ENCODE measurements at places on chromosomes 5 and 9.
A peak's percentile ranks its signal among the peaks of the same experiment; 100 is the strongest.

GRCh38 chr5:61866930-61867329 lies 439.1 kb upstream of the KIF2A start:
- DNase-seq: no peak

- no peak for DNase-seq
Observed at GRCh38 chr5:59296317-59297264, 596.9 kb downstream of the PDE4D start.

DNA sequence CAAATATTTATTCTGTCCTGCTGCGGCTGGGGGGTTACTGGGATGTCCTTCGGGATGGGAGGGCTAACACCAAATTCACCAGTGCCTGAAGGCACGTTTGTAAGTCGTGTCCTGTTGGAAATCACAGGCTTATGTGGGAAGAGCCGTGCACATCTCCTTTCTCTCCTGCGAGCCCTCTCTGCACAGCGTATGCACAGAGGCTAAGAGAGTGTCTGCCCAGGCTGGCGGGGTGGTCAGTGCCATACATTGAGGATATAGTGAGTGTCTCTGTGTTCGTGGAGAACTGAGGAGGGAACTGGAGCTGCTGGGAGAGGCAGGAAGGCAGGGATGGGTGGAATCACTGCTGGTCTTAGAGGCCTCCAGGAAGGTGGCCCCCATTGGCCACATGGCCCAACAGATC lies 110.1 kb downstream of the WNK2 start:
- no peak for DNase-seq

GRCh38 chr9:16619402-16619801 lies 251.1 kb downstream of the BNC2 start:
- DNase-seq: no peak

DNA sequence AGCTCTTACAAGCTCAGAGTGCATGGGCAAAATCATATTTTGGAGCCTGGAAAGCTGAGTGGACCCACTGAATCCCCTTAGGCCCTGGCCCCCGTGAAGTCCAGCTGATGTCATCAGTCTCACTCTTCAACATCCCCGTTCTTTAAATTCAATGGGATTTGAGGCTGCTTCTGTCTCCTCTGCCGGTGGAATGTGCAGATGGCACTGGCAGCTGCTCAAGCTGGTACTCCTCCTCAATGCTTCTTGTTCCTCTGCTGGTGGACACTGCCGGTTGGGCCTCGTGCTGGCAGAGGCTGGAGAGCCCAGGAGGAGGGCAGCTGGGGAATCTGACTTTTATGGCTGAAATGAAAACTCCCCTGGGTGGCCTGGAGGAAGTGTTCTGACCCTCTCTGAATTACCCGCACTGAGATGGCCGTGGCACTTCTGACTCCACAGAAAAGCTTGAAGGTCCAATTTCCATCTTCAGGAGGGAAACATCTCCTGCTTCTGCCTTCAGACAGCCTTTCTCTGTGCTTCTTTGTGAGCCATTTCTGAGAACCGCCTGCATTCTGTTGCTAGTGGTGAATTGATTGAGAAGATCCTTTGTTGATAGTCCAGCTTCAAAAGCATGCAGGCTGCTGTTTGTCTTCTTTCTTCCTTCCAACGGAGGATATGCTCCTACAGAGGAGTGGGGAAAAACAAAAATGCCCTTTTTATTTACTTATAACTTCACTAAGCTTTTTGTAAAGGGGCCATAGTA lies 298.9 kb downstream of the TMEM38B start:
- no peak for DNase-seq

DNA sequence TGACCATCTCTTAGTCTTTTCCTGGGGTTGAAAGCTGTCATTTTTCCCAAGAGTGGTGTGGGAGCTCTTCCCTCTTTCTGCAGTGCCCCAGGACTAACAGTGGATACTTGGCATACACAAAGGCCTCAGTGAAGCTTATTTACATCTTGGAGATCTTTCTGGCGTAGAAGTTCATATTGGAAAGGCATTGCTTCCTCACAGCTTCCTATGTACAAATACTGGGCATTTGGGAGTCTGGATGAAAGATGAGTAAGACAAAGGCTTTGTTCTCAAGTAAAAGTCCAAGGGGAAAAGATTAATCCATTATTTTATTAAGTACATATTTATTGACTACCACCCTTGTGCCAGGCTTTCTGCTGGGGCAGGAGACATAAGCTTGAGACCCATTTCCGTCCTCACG lies 22.0 kb downstream of the MAP3K1 start:
- no peak for DNase-seq

- DNase-seq: no peak
Observed at GRCh38 chr5:95068289-95068910, 216.5 kb downstream of the MCTP1 start.

GRCh38 chr5:108093186-108093585 lies 288.7 kb downstream of the FBXL17 start:
- no peak for DNase-seq

- no peak for DNase-seq
Observed at GRCh38 chr9:134154262-134154701, 10.1 kb downstream of the RNU6ATAC start.

DNA sequence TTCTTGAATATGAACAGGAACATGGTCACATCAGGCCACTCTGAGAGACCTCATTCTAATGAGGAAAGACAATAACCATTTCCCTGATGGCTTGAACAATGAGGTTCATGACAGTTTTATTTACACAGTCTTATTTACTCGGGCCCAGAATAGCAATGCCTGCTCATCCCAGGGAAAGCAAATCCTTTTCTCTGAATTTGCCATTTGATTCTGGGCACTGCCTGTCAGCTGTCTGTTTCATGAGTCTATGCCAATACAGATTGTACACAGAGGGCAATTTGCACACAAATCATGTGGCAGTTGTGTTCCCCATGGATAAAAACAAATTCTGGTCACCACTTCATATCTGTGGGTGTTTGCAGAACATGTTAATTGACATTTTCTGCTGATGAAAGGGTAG lies 492.5 kb downstream of the ACTL7B start:
- no peak for DNase-seq

GRCh38 chr9:16450578-16450977 lies 419.9 kb downstream of the BNC2 start:
- DNase-seq: no peak

DNA sequence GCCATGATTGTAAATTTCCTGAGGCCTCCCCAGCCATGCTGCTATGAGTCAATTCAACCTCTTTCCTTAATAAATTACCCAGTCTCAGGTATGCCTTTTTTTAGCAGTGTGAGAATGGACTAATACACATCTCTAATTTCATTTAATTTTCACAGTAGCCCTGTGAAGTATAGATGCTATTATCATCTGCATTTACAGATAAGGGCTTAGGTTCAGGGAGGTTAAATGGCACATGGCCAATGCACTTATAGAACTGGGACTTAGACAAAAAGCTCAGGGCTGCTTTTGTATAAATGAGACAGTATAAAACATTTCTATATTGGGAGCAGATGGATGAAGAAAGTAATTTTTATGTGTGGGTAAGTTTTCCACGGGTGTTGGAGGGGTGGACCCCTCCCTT lies 62.9 kb upstream of the PANK3 start:
- DNase-seq: no peak

DNA sequence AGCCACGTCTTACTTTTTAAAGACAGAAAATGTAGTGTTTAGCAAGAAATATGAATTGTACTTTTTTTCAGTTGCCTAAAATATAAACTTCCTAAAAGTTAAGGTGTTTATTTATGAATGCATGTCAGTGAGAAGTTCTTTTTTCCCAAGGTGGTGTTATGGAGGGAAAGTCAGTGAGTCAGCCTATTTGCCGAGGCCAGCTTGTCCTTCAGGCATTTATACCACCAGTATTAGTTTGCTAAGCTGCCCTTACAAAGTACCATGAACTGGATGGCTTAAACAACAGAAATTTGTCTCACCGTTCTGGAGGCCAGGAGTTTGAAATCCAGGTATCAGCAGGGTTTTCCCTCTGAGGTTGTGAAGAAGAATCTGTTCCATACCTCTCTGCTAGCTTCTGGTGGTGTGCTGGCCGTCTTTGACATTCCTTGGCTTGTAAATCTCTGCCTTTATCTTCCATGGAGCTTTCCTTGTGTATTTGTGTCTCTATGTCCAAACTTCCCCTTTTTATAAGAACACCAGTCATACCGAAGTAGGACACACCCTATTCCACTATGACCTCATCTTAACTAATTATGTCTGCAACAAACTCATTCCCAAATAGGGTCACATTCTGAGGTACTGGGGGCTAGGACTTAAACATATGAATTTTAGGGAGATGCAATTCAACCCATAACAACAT lies 38.4 kb downstream of the PRKACG start:
- DNase-seq: no peak

GRCh38 chr5:133319905-133320520 lies 268.2 kb downstream of the HSPA4 start:
- DNase-seq: no peak

GRCh38 chr9:90189306-90189705 lies 453.3 kb downstream of the DIRAS2 start:
- peak; percentile 37 for DNase-seq

DNA sequence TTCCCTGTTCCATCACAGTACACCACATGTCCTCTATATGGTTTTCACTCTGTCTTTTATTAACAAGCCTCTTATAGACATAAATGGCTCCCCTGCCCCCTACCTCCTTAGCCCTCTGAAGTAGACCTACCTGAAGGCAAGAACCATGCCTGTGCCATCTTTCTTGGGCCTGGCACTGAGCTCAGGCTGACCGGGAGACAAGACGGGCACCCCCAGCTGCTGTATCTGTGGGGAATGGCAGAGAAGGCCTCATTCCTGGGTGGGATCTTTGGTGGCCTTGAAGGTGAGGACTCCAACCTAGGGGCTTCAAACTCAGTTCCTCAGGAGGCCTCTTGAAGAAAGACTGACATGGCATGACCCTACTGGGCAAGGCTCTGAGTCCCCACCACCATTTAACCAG lies 109.9 kb downstream of the GABBR2 start:
- no peak for DNase-seq

DNA sequence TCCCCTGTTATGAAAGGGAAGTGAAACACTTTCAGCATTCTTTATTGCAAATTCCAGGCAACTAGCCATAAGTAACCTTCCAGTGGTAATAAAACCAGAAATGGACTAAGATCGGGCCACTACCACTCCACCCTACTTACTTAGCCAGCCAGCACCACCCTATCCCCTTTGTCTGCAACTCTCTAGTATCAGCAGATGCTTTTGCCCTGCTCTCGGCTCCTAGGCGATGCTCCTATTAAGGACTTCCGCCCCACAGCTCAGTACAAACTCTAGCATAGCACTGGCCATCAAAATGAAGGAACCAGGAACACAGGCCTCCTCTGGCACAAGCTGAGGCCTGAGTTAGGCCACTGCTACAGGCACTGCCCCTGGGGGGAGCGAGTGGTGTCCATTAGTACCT lies 81.2 kb downstream of the GLDC start:
- no peak for DNase-seq

DNA sequence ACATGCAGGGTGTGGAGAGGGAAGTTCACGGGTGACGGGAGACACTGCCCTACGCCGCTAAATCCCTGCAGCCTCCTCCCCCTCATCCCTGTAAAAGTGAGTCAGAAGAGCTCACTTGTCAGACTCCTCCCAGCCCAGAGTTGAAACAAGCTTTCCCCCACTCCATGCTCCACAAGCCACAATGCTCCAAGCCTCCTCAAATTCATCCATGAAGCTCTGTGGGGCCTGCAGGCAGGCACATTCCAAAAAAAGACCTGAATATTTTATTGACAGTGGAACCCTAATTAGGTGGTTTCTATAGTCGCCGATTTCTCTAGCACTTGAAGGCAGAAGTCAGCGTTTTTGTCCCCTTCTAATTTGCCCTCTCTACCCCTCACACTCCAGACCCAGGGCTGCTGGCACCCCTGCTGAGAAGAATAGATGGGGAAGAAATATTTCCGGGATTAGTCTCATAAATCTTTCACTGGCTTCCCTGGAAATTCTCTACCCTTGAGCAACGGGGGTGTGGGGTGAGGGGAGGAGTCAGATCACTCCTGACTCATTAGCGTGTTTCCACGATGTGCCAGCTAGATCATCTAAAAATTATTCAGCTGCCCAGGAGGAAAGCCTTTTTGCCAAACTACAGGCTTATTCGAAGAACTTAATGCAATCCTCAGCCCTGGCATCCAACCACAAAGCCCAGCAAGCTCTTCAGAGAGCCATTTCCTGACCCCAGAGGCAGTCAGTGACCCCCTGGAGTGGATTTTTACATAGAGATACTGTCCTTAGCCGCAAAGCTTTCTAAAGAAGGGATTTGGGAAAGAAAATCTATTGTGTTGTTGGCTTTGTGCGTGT lies 97.1 kb downstream of the ENC1 start:
- no peak for DNase-seq

GRCh38 chr9:138075496-138075895 lies 197.9 kb downstream of the CACNA1B start:
- DNase-seq: no peak

DNA sequence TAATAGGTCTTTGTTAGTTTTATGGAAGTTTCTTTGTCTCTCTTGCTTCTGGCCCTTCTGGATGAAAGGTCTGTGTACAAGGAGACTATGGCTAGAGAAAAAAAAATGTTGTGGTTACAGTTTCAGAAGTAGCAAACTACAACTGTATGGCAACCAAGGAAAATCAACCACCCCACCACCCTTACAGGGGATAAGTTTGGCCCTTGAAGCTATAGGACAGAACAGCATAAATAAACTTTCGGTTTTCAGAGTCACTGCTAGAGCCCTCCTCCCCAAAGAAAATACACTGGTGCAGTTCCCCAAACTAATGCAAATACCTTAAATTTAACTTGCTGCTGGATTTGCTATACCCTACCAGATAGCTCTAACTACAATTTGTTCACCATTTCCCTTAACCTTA lies 1216.7 kb downstream of the EFNA5 start:
- DNase-seq: no peak

DNA sequence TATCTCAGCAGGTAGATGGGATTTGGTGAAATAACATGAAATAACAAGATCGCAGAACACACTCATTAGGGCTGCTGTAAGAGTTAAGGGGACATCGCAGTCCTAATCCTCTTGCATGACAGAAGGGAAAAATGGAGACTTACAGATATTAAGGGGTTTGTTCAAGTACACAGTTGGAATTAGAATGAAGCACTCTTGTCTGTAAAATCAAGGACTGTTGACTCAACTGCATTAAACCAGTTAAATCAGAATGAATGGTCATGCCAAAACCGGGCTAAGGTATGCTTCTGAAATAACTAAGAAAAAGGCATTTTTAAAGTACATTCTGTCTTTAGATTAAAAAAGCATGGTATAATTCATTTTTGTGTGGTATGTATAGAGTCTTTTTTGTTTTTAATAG lies 95.9 kb downstream of the FBXL7 start:
- DNase-seq: no peak

- peak; percentile 30 for DNase-seq
Observed at GRCh38 chr5:40402007-40402364, 277.7 kb upstream of the PTGER4 start.

DNA sequence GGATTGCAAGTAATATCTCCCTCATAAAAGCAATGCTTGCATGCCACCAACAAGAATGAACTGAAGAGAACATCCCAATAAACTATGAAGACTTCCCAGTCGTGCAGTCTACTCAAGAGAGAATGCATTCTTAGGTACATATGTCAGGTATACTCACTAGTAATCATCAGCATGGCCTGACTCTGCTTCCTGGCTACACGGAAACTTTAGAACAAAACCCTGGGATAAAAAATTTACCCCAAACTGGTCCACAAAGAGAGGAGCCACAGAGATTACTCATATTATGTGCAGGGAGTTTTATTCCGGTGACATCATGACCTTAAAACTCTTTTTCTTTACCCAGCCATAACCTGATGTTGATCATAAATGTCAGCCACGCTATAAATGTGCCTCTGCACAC lies 57.5 kb upstream of the PAPPA start:
- no peak for DNase-seq

GRCh38 chr5:176543428-176544182 lies 5.5 kb upstream of the CDHR2 start:
- DNase-seq: peak; percentile 76

Data from CD4-positive, alpha-beta T cell treated with Interleukin-15 for 1 hour (primary cell).